ENCODE measurements at places on chromosomes 1 and 21.
A peak's percentile ranks its signal among the peaks of the same experiment; 100 is the strongest.

GRCh38 chr1:54866801-54867716 lies 19.9 kb downstream of the DHCR24 start:
- DNase-seq: no peak

- DNase-seq: no peak
Measured at GRCh38 chr1:181179279-181179986, 90.9 kb downstream of the IER5 start.

- peak; percentile 79 for DNase-seq
Measured at GRCh38 chr1:28845786-28846543, 34.0 kb downstream of the OPRD1 start.

DNA sequence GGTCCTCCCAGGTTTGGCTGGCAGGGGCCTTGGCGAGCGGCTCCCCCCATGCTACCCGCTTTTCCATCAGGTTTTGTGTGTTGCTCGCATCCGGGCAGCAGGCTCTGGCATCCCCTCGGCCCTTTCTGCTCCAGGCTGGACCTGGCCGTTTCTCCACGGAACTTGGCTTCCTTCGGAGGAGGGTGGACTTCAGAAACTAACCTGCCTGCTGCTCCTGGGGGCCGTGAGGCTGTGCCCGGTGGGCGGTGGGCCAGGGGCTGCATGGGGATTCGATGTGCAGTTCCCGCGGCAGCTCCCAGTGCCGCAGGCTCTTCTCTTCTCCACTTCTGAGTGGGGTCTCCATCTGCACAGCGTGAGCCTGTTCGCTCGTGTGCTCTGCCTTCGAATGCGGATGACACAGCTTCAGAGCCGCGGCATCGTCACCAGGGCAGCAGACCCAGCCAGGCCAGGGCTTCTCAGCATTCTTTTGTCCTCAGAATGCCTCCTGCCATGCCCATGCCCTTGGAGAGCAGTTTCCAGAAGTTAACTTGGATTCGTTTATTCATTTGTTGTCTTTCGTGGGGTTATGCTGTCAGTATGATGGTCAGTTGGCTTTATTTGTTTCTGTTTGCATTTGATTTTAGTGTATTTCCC lies 36.4 kb downstream of the PRKCZ start:
- DNase-seq: no peak

GRCh38 chr1:225348400-225348799 lies 79.4 kb downstream of the LBR start:
- DNase-seq: no peak

GRCh38 chr1:20998826-20999225 lies 177.9 kb downstream of the EIF4G3 start:
- DNase-seq: no peak

DNA sequence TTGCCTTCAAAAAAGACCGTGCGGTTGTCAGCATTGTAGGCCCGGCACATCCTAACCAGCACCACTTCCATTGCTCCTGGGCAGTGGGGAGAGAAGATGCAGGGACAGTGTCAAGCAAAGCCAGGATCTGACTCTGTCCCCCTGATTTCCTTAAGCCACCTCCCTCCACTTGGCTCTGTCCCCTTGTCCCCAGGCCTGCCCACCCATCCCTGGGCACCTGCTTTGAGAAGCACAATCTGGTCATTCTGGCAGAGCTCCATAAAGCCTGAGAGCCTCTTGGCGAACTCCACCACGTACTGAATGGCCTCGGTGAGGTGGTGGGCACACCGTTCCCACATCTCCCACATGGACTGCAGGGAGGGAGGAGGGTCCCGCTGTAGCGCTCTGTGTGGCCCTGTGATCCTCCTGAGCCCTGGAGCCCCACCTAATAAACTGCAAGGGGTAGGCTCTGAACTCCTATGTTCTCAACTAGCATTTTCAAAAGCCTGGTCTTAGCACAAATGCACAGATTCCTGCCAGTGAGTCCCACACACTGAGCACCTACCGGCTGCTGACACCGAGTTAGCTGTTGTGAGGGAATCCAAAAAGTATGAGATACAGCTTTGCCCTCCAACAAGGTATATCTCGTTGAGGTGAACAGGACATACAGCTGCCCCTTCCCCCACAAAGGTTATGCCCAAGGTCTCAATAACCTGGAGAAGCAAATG lies 8.2 kb upstream of the LINGO4 start:
- no peak for DNase-seq

GRCh38 chr1:150708595-150708994 lies 11.6 kb upstream of the GOLPH3L start:
- DNase-seq: no peak

DNA sequence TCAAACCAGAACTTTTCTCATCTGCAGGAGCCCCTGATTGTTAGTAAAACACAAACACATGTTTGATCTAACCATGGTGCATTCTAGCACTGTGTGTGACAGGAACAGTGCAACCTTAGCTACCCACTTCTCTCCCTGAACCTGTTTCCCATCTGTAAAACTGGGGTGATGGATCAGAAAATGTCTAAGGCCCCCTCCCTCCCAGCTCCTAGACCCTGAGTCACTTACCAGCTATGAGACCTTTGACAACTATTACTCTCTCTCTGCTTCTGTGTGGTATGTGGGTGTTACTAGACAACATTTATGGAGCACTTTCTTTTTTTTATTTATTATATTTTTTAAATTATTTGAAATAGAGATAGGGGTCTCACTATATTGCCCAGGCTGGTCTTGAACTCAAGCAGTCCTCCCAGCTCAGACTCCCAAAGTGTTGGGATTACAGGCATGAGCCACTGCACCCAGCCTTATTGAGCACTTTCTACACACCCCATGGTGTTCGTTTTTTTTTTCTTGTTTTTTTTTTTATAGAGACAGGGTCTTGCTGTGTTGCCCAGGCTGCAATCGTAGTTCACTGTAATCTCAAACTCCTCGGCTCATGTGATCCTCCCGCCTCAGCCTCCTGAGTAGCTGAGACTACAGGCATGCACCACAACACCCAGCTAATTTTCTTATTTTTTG lies 2.6 kb downstream of the INPP5B start:
- no peak for DNase-seq

- DNase-seq: no peak
Measured at GRCh38 chr1:181016563-181016962, 6.1 kb downstream of the STX6 start.

DNA sequence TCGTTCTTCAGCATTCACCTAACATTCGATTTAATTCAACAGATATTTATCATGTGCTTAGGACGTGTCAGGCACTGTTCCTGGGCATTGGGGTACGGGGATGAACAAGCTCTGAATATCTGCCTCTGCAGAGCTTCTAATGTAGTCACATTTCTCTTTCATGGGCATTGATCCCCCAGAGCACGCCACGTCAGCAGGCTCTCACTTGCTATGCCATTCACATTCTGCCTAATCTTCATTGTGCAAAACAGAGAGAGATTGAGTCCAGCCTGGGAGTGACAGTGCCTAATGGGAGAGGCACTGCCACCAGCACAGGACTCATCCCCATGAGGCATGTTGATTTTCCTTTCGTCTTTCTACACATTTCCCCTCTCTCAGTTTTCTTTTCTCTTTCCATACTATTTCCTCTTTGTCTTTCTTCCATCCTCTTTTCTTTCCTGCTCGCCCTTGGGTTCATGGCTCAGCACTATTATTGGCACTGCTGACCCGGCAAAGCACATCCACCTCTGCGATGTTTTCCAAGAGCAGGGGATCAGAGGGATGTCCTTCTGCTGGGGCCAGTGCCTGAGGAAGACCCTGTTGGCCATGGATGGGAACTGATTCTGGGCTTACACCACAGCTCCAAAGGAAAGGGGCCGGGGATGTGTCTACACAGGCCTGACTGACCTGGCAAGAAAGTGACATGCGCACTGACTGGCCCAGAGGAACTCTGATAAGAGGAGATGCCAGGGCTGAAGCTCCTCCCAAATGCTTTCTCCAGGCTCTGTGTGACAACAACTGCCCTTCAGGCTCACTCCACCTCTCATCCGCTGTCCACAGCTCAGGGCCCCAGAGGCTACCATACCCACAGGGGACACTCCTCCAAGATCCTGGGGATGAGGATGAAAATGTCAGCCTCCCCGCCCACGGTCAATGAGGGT lies 195.9 kb downstream of the TOMM20 start:
- no peak for DNase-seq

GRCh38 chr1:226649780-226650179 lies 89.3 kb downstream of the ITPKB start:
- peak; percentile 41 for DNase-seq

- no peak for DNase-seq
Measured at GRCh38 chr1:153475282-153475681, 14.8 kb upstream of the S100A7 start.

- DNase-seq: no peak
Measured at GRCh38 chr1:203153051-203153988, 22.3 kb downstream of the MYBPH start.

GRCh38 chr1:7233646-7234470 lies 448.6 kb downstream of the CAMTA1 start:
- no peak for DNase-seq

- DNase-seq: no peak
Measured at GRCh38 chr21:45862543-45863207, 118.9 kb upstream of the COL6A1 start.

DNA sequence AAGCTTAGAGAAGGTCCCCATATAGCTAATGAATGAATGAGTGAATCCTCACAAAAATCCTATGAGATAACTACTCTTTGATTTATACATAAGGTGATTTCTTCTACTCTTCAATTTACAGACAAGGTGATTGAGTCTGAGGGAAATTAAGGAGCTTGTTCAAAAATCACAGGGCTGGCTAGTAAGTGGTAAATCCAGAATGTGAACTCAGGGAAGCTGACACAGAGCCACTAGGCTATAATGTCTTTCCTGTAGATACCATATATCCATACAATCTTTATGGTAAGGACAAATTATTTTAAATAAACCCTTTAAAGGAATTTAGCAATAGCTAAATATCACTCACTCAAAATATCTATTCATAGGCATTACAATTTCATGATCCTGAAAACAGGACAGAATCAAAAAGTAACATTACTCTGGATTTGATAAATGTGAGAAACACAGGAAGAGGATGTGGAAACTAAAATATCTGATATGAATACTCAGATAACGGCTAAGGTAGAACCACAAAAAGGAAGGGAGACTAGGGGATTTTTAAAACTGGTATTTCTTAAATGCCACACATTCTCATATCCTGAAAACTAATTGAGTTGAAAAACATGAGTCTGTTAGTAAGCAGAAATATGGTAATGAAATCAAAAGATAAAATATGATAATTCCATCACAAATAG lies 108.2 kb downstream of the NBPF12 start:
- peak; percentile 9 for DNase-seq

GRCh38 chr1:104765085-104765484 lies 1015.4 kb downstream of the AMY1C start:
- DNase-seq: no peak

DNA sequence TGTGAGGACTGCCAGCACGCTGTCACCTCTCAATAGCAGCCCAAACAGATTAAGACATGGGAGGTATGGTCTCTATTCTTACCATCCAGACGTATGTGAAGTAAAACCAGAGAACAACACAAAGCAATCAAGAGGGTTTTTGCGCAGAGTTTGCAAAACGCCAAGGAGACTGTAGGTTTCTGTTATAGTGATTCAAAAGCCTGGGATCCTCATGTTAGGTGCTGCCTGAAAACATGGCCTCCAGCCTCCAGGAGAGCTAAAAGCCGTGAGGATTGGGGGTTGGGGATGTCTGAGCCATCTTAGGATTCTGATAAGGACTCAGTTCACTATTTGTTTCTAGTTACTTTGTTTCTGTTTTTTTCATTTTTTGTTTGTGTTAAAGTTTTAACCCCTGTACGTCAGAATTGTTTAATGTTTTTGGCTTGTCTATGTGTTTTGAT lies 4.2 kb upstream of the CCT8 start:
- DNase-seq: no peak

GRCh38 chr21:28537371-28538079 lies 455.2 kb downstream of the LTN1 start:
- DNase-seq: no peak

DNA sequence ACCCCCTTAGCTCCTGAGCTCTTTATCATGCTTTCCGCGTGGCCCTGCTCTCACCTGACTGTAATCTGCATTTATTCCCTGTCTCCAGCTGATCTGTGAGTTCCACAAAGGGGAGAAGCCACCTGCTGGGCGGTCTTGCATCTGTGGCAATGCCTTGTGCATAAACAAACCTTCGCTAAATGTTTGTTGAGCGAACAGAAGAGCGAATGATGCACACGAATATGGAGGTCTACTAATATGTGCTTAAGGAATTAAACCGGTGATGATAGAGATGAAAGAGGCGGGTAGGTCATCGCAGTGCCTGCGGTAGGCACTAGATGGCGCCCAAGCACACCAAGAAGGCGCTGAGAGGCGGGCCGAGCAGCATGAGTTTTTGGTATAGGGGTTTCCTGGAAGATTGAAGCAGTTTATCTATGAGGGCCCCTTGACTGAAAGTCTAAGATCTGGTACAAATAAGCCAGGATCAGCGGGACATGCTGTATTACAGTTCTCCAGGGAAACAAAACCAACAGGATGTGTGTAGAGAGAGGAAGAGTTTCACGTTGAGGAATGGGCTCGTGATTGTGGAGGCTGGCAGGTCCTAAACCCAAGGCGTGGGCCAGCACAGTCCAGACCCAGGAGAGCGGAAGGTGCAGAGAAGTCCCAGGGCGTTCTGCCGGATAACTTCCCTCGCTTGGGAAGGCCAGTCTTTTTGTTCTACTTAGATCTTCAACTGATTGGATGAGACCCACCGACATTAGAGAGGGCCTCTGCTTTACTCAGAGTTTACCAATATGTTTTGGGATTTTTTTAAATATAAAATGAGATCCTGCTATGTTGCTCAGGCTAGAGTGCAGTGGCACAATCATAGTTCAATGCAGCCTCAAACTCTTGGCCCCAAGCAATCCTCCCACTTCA lies 34.7 kb downstream of the TOMM20 start:
- peak; percentile 84 for DNase-seq

DNA sequence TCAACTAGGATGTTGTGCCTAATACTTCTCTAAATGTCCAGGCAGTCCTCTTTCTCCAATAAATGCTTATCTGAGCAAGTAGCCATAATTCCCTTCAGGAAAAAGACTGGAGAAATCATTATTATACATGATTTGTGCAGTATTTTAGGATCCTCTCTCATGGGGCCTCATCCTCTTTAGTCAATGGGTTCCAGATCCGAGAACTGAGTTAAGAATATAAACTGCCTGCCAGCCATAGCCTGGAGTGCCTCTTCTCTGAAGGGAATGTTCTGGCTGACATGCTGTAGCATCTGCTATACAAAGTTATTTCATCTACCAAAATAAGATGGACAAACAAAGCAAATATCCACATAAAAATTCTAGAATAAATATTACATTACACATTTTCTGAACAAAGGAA lies 334.0 kb upstream of the PRMT6 start:
- DNase-seq: no peak

DNA sequence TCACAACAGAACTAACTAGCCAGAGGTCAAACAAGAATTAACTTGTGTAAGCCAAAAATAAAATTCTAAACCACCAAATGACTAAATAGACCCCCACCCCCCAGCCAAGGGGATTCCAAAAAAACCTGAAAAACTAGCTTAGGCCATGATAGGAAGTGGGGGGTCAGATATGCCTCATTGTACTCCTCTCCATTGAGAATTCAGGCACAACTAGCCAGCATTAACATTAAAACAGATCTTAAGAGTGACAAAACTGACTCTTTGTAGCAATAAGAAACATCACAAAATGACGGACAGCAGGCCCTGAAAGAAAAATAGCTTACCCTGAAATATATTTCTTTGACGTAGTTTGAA lies 103.0 kb upstream of the ETV3 start:
- DNase-seq: no peak
